ENCODE measurements at places on chromosomes 2 and 18. TPM values are rescaled to one million over a fixed set of nuclear protein-coding genes. Genes with fewer than 3 reads are reported as not detected.

DNA sequence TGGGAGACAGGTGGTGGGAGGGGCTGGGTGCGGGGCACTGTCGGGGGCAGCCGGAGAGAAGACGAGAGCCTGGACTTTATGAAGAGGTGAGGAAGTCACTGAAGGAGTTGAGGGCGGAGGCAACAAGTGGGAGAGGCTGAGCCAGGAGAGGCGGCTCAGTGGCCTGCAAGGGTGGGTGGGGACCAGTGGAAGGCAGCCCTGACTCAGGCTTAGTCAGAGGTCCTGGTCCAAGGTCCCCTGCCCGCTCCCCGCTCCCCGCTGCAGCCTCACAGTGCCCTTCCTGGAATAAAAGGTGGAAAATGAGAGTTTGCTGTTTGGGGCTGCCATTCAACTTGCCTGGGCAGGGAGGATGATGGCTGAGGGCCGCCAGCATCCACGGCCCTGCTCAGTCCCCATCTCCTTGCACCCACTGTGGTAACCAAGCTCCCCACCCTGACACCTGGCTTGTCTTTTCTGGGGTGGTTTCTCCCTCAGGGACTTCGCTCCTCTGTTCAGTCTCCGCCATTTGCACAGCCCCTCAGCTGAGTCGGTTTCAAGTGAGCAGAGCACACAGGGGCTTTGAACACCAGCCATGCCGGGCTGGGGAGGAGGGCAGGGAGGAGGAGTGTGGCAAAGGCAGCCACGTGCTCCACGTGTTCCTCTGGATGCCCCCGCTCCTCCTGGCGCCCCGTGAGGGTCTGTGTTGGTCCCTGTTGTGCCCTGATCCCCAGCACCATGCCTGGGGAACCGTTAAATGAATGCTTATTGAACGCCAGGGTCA lies 13.7 kb upstream of the RALB start:
- DNase-seq = no peak

GRCh38 chr18:66867653-66868052 lies 263.8 kb upstream of the CDH19 start:
- no peak for DNase-seq

DNA sequence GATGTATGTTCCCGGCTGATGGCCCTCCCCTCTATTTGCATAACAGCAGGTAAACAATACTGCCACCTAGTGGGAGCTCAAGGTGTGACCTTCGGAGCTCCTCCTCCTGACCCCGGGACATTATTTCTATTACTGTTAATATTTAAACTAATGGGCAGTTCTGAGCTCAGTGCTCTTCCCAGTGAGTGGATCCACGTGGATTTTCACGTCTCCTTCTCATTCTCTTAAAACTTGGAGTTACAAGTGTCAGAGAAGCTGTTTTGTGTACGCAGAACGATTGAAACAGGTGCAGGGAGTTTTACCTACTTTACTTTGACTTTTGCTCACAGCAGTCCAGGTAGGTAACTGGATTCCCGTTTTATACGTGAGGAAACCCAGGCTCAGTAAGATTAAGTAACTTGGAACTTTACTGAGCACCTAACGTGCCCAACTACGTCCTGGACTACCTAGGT lies 127.3 kb downstream of the PRKCE start:
- DNase-seq = no peak

- no peak for DNase-seq
Measured at GRCh38 chr18:51074605-51075004, 44.6 kb downstream of the SMAD4 start.

GRCh38 chr2:79734518-79734917 lies 221.7 kb downstream of the CTNNA2 start:
- DNase-seq = no peak

PID1 gene
- polyA plus RNA-seq = 11.1 TPM

ACVR1C gene
- 0.17 TPM for polyA plus RNA-seq

NAT8 gene
- polyA plus RNA-seq = 18.8 TPM

KCNF1 gene
- 1.1 TPM for polyA plus RNA-seq

Measured in left renal pelvis (tissue), 4 donors.